Fibroblast of the aortic adventitia (primary cell): ENCODE measurements at places on chromosomes 5 and 9. TPM values are rescaled to one million over a fixed set of nuclear protein-coding genes. Genes with fewer than 3 reads are reported as not detected.
A peak's percentile ranks its signal among the peaks of the same experiment; 100 is the strongest.

- peak; percentile 30 for DNase-seq
Measured at GRCh38 chr9:81855538-81855937, 72.7 kb upstream of the SPATA31D4 start.

DNA sequence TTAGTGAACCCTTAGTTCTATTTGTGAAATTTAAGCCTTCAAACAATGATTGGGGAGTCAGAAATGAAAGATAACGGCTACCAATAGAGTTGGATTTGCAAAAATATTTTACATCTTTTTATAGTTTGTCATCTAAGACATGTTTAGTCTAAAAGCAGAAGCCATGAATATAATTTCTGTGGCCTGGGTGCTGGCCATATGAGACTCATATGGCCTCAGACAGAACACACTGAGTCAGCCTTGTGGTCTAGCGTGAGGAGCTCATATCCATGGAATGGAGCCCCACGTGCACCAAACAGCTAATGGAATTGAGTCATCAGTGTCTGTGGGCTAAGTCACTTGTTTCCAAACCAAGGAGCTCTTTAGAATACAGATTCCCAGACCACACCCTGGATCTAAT is 240.7 kb upstream of the NREP start:
- DNase-seq, result peak; percentile 100

The TCERG1 gene
- total RNA-seq, result 58.7 and 66.4 TPM in 2 replicates

The PRRX2 gene
- total RNA-seq, result 3.5 and 36.1 TPM in 2 replicates

DNA sequence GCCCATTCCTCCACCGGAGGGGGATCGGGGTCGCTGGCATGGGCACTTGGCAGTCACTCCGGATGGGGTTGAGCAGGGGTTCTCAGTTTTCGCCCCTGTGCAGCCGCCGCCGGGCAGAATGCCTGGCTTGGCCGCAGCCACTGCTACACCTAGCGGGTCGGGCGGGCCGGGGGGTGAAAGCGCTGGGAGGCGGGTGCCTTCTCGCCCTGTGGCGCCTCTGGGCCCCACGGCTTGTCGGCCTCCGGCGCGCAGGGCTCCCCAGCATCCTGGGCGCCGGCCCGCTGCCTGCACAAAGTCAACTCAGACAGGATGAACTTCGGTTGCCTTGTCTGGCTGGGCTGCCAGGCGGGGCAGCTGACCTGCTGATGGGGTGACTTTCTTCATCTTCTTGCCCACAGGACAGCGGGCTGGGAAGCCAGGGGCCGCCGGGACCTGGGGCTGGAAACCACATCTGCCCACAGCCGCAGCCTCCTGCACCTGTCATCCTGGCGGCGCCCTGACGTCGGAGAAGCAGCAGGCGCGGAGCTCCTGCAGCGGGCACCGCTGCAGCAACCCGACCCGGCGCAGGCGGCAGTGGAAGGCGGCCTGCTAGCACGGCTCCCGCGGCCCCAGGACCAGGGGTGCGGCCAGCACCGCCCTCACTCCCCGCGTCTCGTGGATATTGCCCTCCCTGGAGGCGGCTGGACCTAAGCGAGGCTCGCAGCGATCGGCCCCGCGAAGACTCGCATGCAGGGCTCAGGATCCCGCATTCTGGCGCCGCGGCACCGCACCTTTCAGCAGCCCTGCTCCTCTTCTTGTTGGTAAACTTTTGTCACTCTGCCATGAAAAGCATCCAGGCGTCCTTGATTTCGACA is 1.3 kb upstream of the ANKRD18A start:
- DNase-seq, result no peak

The CCNJL gene
- total RNA-seq, result 0.27 and 0.82 TPM in 2 replicates

- no peak for DNase-seq
Measured at GRCh38 chr5:170540271-170540670, 36.5 kb downstream of the KCNIP1 start.

The SELENOP gene
- total RNA-seq, result 58.1 and 119 TPM in 2 replicates

- peak; percentile 32 for DNase-seq
Measured at GRCh38 chr5:65451436-65451835, 30.3 kb downstream of the ADAMTS6 start.

DNA sequence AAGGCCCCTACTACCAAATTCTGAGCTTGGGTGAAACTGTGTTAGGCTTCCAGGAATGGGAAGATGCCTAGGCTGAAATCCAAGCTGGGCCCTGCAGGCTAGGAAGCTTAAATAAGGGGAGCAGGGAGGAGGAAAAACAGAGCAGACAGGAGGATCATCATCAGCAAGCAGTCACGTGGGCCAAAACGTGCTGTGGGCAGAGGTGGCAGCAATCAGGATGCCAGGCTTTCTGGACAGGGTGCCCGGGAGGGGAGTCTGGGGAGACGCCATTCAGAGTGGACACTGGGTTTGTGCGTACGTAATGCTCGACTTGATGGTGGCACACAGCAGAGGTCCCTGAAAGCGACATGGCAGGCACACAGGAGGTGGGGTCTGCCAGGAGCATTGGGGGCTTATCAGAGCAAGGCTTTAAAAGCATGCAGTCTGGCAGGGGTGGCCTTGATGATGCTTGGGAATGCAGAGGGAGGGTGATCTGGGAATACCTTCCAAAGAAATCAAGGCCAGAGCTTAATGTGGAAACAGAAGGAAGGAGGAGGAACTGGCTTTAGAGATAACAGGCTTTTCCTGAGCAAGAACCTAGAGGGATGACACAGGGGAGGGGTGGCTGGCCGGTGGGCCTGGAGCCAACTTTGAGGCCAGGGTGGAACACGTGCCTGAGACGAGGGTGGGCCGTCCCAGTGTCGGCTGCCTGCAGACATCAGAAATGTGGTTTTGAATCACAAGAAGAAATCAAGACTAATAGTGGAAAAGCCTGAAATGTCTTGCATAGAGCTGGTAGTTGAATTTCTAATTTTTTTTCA is 212.5 kb downstream of the GADD45G start:
- no peak for DNase-seq

The BTNL9 gene
- not detected in 2 replicates for total RNA-seq

- DNase-seq, result no peak
Measured at GRCh38 chr9:112891521-112891920, 845 bp upstream of the SLC46A2 start.

The RNF183 gene
- not detected in 2 replicates for total RNA-seq

The IRGM gene
- 0.09 TPM in 1 of 2 replicates, not detected in the other for total RNA-seq

DNA sequence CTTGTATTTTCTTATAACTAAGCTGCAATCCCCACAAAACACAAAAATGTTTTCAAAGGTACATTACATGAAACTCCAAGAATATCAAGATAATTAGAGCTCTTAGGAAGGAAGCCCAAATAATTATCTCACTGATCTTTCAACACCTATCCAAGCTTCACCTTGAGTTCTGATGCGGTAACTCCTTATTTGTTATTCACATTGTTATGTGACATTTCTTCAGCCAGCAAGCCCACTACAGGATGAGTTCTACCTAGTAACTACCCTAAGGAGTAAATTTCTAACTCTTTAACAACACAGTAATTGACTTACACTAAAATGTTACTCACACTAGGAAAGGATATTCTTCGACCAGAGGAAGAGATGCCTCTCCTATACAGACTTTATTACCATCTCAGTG is 9.9 kb downstream of the NR6A1 start:
- DNase-seq, result no peak

The GAS1 gene
- 25.0 and 107 TPM in 2 replicates for total RNA-seq

The PANK3 gene
- 35.3 and 37.5 TPM in 2 replicates for total RNA-seq

- peak; percentile 65 for DNase-seq
Measured at GRCh38 chr5:74424162-74424868, 216.2 kb downstream of the ENC1 start.

GRCh38 chr5:147180751-147181150 is 54.1 kb upstream of the STK32A start:
- peak; percentile 66 for DNase-seq

DNA sequence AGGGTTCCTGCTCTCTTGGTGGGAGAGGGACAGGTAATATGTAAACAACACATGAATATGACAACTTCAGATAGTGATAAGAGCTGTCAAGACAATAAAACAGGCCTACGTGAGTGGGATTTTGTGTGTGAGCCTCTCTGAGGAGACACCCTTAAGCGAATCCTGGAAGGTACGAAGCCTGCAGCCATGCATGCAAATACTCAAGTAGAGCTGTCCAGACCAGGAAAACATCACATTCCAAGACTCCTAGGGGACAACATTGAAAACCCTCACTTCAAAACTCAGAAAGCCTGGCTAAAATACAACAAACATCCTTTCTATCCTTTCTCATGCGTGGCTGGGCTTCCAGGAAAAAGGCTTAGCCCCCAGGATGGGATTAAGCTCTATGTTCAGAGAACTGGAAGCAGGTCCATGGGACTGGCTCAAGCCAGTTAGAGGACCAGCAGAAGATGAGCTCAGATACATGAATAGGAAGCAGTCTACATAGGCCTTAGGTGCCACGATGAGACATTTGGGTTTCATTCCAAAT is 124.8 kb upstream of the IQGAP2 start:
- DNase-seq, result no peak

DNA sequence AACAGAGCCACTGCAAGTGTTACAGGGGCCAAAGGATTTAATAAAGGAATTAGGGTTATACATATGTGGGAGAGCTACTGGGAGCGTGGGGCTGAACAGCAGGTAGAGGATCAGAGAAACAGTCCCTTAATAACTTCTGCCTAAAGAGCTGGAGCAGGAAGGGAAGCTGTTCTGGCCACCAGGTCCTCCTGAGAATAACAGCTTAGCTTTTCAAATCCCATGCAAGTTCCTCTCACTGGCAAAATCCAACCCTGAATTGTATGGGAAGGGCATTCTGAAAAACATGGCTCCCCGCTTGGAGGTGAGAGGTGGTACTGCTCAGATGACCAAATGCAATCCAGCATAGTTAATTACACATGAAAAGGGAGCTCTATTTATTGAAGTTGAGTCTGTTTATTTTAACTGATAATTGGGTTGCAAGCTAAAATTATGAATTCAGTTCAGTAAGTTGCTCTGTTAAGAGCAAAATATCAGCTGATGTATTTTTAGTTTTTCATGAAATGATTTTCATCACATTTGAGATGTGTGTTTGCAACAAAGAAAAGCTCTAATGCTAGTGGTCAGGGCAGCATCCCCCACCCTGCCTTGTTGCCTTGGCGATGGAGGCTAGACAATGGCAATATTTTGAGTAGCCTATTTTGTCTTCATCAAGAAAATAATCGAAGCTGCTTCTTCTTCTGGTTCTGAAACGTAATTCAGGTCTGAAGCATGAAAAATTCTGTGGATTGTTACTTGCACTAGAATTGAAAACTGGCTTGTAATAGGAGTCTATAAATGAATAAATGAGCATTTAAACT is 58.4 kb upstream of the SH3GL2 start:
- DNase-seq, result no peak

DNA sequence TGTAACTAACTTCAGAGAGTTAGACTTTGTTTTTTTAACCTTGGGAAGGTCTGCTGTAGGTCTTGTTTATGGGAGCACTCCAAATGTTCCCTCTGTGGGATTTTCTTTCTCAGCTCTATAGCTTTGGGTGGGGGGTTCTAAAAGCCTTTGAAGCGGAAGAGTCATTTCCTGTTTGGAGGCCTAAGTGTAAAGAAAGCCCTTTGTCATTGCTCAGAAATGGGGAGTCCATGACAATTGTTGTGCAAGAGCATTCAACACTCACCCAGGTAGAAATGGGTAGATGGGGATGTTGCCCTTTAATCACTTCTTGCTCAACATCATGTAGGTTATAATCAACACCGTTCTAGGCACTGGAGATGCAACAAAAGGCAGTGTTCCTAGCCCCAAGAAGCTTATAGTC is 30.3 kb upstream of the MAST4 start:
- DNase-seq, result no peak
